Muscle of leg (tissue), 16 donors: ENCODE measurements at places on chromosomes 7 and 10.

- no peak for DNase-seq
Observed at GRCh38 chr10:75263806-75264205, 28.0 kb upstream of the COMTD1 start.

DNA sequence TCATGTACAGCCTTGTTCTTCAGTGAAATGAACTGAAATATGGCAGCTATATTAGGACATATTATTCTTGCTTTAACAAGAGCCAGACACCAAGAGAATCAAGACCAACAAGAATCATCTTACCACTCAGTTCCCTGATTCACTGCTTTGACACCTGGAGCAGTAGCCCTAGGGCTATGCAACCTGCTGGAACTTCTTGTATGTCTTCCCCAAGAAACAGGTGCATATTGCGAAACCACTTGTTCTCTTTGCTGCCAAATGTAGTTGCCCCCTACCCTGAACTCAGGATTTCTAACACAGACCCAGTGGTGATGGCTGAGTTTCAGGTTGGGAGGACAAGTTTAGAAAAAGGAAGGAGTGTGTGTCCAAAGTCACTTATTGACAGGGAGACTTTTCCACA is 46.1 kb downstream of the WIPF3 start:
- no peak for DNase-seq

- DNase-seq: no peak
Observed at GRCh38 chr10:70348228-70348850, 34.1 kb downstream of the LRRC20 start.

DNA sequence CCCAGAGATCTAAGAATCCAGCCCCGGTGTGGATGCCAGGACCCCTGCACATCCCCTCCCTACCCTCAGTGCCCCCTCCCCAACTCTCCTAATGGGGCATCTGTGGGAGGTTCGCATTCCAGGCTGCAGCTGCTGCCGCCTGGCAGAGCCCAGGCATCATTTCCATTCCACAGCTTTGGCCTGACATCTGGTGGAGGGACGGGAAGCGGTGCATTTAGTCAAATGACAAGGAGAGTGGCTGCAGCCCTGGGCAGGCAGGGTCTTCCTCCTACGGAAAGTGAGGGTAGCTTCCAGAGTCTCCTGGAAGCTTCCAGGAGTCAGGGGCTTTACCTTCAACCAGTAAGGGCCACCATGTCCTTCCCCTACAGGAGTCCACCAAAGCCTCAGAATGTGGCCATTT is 30.8 kb downstream of the PRLHR start:
- peak; percentile 74 for DNase-seq

- DNase-seq: peak; percentile 72
Observed at GRCh38 chr7:601595-602340, 82.1 kb upstream of the PDGFA start.

DNA sequence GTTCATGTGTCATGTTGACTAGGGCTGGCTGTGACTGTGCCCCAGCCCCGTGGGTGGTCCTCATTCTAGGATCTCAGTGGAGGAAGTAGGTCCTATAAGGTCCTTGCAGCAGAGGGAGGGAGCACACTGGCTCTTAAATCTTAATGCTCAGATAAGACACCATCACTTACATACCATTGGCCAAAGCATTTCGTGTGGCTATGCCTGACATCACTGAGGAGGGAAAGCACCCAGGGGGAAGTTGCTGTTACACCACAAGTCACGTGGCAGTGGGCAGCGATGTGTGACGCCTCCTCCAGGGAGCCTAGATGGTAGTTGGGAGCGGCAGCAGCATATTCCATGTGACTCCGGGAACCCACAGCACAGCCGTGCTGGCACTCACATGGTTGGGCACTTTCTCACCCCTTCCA is 224.7 kb upstream of the SH2B2 start:
- DNase-seq: no peak

DNA sequence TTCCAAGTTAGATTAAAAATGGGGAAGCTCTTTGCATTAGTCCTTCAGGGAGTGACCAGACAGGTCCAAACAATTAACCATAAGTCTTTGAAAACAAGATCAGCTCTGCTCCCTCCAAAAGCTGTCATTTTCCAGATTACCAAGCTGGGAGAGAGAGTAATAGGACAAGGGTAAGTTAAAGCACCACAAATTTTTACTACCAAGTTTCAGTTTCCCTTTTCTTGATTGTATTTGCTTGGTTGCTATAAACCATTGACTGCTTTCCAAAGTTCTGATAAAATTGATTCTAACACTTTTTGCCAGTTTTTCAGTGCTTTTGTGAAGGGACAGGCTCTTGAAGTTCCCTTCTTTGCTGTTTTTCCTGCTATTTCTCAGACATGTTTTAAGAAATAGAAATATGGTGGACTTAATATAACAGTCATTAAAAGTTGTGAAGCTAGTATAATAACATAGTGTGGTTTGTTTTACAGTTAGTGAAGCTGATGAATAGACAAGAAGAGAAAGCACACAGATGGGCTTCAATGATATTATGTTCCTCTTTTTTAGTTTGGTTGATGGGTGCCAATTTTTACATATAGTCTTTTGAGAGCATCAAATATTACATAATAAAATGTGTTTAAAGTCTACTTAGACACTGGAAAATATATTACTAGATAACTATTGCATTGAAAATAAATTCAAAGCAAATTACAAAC is 40.0 kb upstream of the ZNF365 start:
- no peak for DNase-seq

DNA sequence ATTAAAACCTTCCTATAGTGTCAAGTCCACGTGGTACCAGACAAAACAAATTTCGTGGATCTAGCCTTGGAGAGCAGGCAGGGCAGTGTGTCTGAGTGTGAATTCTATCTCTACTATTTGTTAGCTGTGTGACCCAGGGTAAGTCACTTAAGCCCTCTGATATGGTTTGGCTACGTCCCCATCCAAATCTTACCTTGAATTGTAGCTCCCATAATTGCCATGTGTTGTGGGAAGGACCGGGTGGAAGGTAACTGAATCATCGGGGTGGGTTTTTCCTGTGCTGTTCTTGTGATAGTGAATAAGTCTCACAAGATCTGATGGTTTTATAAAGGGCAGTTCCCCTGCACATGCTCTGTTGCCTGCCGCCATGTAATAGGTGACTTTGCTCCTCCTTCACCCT is 2.8 kb upstream of the NPFFR1 start:
- DNase-seq: no peak
